ENCODE measurements at places on chromosomes 3 and 15. TPM values are rescaled to one million over a fixed set of nuclear protein-coding genes. Genes with fewer than 3 reads are reported as not detected.

The GCNT3 gene
- total RNA-seq = not detected

The PRSS50 gene
- total RNA-seq = not detected

The REC114 gene
- total RNA-seq = not detected

The ST3GAL6 gene
- total RNA-seq = 0.45 TPM

GRCh38 chr15:101827257-101827656, 15.3 kb downstream of the OR4F15 start:
- H3K27ac ChIP-seq = no peak overlapping the region
- H3K27me3 ChIP-seq = peaks cover 3% of the 10 kb centered on the region
- H3K4me1 ChIP-seq = no peaks in the 10 kb centered on the region
- DNase-seq = no peak
- no peaks in the 10 kb centered on the region for H3K36me3 ChIP-seq

GRCh38 chr3:132553826-132554225, 43.2 kb upstream of the ACKR4 start:
- no peaks in the 10 kb centered on the region for H3K27me3 ChIP-seq
- no peak overlapping the region for H3K27ac ChIP-seq
- no peak overlapping the region for H3K4me3 ChIP-seq

All from CD4-positive, alpha-beta T cell (primary cell).